Stimulated activated CD8-positive, alpha-beta memory T cell treated with anti-CD3 and anti-CD28 coated beads, Interleukin-7, amount 100 ng/mL, for 1 hour (primary cell): ENCODE measurements at places on chromosomes 4 and X.

DNA sequence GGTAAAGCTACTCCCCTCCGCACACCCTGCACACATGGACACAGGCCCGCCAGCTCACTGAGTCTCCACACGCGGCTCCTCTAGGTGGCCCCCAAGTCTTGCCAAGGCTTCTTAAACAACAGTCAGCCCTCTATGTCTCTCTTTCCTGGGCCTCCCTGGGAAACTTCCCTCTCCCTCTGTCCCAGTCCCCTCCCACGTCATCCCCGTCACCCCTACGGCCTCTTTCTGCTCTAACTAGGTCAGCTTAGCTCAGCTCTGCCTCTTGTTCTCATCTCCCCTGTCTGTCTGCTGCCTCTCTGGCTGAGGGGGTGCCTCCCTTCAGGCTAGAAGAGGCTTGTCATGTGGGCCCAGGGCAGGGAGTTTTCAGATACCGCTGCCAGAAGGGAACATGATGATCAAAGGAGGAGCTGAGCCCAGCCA lies 38.8 kb downstream of the SEPTIN6 start:
- no peak for DNase-seq

- no peak for DNase-seq
These were observed 202.9 kb downstream of the TEX13A start for GRCh38 chrX:105017641-105018040.

- no peak for DNase-seq
These were observed 7.5 kb upstream of the BCOR start for GRCh38 chrX:40104985-40105834.

GRCh38 chrX:73987166-73987565 lies 316.8 kb upstream of the ZCCHC13 start:
- no peak for DNase-seq

GRCh38 chrX:122046226-122046625 lies 998.8 kb downstream of the GLUD2 start:
- DNase-seq: no peak

DNA sequence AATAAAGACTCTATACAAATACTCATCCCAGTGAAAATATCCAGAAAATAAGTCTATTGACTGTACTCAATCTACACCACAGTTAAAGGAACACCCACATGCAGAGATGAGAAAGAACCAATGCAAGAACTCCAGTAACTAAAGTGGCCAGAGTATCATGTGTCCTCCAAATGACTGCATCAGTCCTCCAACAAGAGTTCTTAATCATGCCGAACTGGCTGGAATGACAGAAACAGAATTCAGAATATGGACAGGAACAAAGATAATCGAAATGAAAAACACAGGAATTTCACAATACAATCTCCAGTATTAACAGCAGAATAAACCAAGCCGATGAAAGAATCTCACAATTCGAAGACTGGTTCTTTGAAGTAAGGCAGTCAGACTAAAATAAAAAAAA lies 210.3 kb downstream of the TBCK start:
- no peak for DNase-seq

DNA sequence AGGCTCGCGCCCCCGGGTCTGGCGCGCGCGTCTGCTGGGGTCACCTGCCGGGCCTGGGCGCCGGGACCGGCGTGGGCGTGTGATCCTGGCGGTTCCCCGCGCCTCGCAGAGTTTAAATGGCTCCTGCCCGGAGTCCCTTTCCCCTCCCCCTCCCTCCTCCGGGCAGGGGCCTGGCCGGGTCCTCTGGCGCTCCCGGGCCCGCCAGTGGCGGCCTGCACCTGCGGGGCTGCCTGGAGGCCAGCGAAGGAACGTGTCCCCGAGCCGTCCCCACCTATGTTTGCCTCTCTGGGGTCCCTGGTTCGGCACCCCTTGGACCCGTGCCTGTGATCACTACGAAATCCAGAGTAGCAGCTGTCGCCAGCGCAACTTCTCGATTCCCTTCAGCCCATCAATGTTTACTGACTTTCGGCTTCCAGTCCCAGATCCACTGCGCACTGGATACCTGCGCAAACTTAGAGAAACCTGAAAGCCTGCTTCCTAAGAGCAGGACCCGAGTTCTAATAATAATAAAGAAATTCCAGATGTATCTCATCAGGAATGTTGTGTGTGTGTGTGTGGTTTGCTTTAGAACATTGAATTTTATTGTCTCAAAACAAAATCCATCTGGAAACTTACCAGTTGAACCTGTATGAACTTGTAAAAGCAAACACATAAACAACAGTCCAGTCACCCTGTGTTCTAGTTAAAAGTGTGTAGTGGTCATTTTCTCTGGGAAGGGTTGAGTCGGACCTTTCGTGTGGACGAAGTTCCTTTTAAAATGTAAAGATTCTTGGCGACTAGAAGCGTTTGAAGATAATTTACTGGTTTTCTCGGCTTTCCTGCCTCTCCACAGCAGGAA lies 788 bp downstream of the SHROOM2 start:
- no peak for DNase-seq

DNA sequence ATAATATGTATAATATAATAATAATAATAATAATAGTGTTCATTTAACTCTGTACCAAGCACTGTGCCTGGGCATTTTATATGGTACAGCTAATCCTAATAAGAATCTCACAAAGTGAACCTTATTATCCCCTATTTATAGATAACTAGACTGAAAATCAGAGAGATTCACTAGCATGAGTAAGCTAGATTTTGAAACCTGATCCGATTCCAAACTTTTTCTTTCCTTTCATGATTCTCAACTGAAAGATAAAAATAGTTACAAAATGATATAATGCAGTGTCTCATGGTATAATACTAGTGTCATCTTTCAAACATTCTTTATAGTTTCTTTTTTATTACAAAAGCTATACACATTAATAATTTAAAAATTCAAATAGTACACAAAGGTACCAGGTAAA lies 55.9 kb upstream of the RNF128 start:
- no peak for DNase-seq

DNA sequence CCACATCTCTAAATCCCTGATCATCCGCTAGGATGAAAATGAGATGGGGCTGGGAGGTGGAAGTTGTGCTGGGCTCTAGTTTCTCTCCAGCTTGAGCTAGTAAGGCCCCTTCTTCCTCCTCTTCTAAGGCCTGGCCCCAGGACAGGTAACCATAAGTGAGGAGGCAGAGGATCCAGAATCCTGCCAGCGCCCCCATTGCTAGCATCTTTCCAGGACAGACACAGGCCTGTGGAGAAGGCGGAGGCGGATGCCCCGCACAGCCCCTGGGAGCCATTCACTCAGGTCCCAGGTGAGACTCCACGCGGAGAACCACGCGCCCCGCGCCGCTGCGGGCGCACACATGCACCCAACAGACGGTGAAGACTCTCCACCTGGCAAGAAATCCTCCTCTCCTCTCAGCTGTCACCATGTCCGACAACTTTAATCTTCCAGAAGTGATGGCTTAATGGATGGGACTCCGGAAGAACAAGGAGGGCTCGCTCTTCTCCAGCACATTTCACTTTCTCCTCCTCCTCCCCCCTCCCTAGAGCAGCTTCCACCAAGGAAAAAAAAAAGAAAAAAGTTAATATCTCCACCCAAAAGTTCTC lies 793 bp downstream of the ARSJ start:
- DNase-seq: no peak

- no peak for DNase-seq
These were observed 24.5 kb downstream of the EREG start for GRCh38 chr4:74389494-74389893.

GRCh38 chrX:140141444-140142029 lies 176.2 kb upstream of the CXorf66 start:
- DNase-seq: no peak
